ENCODE measurements at places on chromosomes 4 and X. TPM values are rescaled to one million over a fixed set of nuclear protein-coding genes. Genes with fewer than 3 reads are reported as not detected.

DNA sequence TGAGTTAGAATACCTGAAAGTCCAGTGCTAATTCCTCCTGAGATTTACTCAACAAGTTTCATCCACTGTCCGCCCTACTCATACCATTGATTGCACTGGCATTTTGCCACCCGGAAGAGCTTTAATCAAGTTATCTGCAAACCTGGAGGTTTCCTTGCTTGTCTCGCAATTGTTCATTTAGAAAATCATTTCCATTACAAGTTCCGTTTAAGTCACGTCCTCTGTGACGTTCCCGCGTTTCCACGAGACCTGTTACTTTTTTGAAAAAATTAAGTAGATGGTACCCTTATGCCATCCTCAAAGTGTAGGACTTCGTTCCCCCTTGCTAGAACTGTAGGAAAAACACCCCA lies 761 bp upstream of the FRYL start:
- H3K4me1 ChIP-seq: peaks cover 27% of the 10 kb centered on the region
- H3K27me3 ChIP-seq: no peaks in the 10 kb centered on the region
- no peaks in the 10 kb centered on the region for H3K36me3 ChIP-seq

GRCh38 chr4:4421356-4421755 lies 34.5 kb downstream of the NSG1 start:
- no peaks in the 10 kb centered on the region for H3K4me1 ChIP-seq
- DNase-seq: no peak
- no peak overlapping the region for H3K27ac ChIP-seq
- H3K4me3 ChIP-seq: no peak overlapping the region
- H3K36me3 ChIP-seq: peaks cover 50% of the 10 kb centered on the region
- H3K27me3 ChIP-seq: no peaks in the 10 kb centered on the region

DNA sequence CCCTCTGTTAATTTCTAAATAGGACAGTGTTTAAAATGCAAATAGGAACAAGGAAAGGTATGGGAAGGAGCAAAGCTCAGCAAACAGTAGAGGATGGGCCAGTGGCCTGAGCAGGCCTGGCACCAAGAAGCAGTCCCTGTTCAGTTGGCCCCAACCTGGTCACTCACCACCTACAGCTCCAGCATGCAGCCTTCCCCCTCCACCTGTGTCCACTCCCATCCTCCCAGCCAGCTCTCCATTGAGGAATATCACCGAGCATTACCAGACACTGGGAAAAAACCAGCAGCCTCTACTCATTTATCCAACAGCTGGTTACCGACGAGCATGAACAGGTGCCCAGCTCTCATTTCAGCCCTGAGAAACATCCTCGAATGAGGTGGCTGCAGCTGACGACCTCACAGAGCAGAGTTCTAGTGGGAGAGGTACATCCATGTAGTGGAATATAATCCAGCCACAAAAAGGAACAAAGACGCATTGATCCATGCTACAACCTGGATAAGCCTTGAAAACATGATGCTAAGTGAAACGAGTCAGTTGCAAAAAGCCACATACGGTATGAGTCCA lies 25.6 kb downstream of the CD99L2 start:
- no peak overlapping the region for H3K4me3 ChIP-seq
- DNase-seq: no peak
- H3K27me3 ChIP-seq: no peaks in the 10 kb centered on the region
- H3K27ac ChIP-seq: peak overlapping the region; percentile 70
- H3K4me1 ChIP-seq: peaks cover 31% of the 10 kb centered on the region

DNA sequence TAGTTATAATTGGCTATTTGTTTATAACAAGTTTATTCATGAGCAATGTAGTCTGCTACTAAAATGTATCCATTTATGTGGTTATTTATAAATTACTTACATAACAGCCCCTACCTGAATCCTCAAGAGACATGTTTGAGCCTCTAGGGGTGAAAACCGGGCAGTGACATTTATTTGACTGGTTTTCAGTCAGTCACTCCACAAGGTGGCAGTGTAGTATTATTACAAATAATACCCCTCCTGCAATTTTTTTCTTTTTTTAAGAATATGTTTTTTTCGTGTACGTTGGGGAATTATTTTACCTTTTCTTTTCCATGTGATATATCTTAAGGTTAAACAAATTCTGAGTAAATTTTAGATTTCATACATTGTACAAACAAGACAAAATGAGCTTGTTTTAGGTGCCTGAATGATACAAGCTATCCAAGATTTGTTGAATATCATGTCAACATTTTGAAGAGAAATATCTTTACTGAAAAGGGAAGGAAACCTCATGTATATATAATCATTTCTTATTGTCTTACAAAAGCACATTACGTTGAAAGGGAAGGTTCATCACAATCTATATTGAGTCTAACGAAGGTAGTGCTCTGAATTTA lies 598.7 kb upstream of the TECRL start:
- no peaks in the 10 kb centered on the region for H3K36me3 ChIP-seq
- H3K27me3 ChIP-seq: no peaks in the 10 kb centered on the region
- no peak for DNase-seq
- no peak overlapping the region for H3K27ac ChIP-seq
- H3K4me1 ChIP-seq: no peaks in the 10 kb centered on the region

GRCh38 chrX:73262991-73263390 lies 48.3 kb upstream of the NAP1L2 start:
- H3K4me3 ChIP-seq: no peak overlapping the region
- no peaks in the 10 kb centered on the region for H3K4me1 ChIP-seq
- no peaks in the 10 kb centered on the region for H3K27me3 ChIP-seq
- no peak for DNase-seq
- no peaks in the 10 kb centered on the region for H3K36me3 ChIP-seq

GRCh38 chr4:143202824-143203223 lies 18.1 kb downstream of the USP38 start:
- H3K4me3 ChIP-seq: no peak overlapping the region
- H3K27me3 ChIP-seq: no peaks in the 10 kb centered on the region
- peaks cover 56% of the 10 kb centered on the region for H3K36me3 ChIP-seq

DNA sequence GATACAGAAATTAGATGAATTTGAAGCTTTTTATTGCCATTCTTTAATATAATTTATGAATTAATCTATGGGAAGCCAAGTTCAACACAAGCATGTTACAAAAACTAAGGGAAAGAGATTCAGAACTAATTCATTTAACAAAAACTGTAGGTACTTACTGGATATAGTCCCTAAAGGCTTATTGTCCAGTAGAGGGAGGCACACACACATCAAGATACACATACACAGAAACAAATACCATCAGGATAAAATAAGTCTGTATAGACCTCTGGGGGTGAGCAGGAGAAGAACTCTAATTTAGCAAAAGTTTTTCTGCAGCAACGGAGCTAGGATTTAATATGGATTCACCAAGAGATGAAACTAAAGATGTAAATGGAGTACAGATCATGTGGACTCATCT lies 83.0 kb upstream of the IL13RA1 start:
- H3K27ac ChIP-seq: no peak overlapping the region
- no peak for DNase-seq
- no peaks in the 10 kb centered on the region for H3K27me3 ChIP-seq
- H3K4me1 ChIP-seq: no peaks in the 10 kb centered on the region
- H3K4me3 ChIP-seq: no peak overlapping the region

DNA sequence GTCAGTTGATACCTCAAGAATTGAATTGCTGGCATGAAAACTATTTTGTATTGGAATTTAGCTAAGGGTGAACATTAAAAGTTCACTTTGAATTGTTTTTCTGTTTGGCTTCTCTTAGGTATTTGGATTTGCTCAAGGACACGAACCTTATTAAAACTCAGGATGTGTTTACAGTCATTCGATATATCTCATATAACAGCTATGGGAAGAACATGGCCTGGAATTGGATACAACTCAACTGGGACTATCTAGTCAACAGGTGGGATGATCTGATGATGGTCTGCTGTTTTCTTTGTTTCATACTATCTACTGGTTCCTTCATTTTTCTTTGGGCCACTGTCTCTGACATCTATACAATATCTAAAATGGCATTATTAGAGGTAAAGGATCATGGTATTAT lies 69.7 kb downstream of the PITX2 start:
- no peak for DNase-seq
- H3K27ac ChIP-seq: no peak overlapping the region
- H3K36me3 ChIP-seq: no peaks in the 10 kb centered on the region
- H3K27me3 ChIP-seq: no peaks in the 10 kb centered on the region
- no peaks in the 10 kb centered on the region for H3K4me1 ChIP-seq

DNA sequence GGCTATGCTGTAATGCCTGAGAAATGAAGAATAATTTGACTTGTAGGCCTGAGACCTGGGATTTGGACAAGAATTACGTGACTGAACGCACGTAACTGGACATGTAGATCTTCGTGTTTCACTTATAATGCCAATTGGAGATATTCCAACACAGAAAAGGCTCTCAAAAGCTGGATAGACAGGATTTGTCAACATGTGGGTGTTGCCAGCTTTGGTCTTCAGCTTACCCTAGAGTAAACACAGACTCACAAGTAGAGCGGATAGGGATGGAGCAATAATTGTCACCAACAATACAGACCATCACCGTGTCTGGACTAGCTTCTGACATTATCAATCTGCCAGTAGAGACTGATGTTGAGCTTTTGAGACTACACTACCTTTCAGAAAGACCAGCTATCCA lies 1511.0 kb upstream of the ADGRL3 start:
- no peaks in the 10 kb centered on the region for H3K36me3 ChIP-seq
- H3K27ac ChIP-seq: no peak overlapping the region
- no peaks in the 10 kb centered on the region for H3K27me3 ChIP-seq

DNA sequence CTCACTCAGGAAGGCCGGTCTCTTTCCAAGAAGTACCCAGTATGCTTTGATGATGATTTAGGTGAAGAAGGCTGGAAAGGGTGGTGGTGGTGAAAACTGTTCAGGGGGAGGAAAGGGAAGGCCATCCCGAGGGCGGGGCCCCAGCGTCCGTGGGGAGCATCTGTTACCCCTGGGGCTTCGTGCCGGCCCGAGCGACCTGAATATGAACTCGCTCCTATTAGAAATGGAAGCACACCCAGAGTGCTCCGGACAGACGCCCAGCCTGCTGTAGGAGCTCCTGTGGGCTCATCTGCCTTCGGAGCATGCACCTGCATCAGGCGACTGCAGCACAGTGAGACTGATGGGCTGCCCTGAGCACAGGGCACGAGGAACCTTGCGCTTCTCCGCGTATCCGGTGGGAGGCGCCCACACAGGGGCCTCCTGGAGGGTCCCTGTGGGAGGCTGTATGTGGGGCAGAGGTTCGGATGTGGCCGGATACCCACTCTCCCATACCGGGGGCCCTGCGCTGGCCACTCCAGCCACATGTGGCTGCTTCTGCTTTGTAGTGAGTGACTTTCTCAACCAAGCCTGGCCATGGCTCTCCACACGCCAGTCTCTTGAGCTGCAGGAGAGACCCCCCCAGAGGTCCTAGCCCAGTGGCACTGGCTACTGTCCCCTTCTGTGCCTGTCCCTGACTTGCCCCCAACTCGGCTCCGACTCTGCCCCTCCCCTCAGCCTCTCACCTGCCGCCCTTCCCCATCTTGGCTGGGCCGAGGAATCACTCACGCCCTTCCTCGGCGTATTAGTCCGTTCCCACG lies 36.7 kb downstream of the FGFRL1 start:
- no peak overlapping the region for H3K4me3 ChIP-seq
- no peaks in the 10 kb centered on the region for H3K36me3 ChIP-seq
- no peaks in the 10 kb centered on the region for H3K27me3 ChIP-seq
- H3K27ac ChIP-seq: no peak overlapping the region
- no peaks in the 10 kb centered on the region for H3K4me1 ChIP-seq

DNA sequence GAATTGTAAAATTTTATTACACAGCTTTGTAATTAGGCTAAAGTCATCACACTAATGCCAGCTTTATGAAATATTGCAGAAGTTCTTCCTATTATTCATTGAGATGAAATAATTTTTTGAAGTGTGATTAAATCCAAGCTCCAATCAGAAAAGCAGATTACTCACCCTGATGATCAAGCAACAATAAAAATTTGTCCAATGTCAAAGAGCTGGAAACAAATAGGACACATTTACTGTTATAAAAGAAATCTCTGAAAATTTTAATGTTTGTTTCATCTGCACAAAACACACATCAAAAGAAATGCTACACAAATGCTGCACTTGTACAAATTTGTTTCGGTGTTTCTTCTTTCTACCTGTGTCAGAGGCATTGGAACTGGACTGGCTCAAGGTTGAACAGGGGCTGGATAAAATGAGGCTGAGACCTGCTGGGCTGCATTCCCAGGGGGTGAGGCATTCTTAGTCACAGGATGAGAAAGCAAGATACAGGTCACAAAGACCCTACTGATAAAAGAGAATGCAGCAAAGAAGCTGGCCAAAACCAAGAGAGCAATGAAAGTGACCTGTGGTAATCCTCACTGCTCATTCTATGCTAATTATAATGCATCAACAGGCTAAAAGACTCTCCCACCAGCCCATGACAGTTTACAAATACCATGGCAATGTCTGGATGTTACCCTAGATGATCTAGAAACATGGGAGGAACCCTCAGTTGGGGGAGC lies 78.3 kb downstream of the GASK1B start:
- no peaks in the 10 kb centered on the region for H3K27me3 ChIP-seq
- peak overlapping the region; percentile 15 for H3K27ac ChIP-seq
- H3K36me3 ChIP-seq: no peaks in the 10 kb centered on the region
- no peak for DNase-seq

- DNase-seq: no peak
- H3K36me3 ChIP-seq: no peaks in the 10 kb centered on the region
- no peaks in the 10 kb centered on the region for H3K4me1 ChIP-seq
- no peak overlapping the region for H3K27ac ChIP-seq
- no peak overlapping the region for H3K4me3 ChIP-seq
These were observed 831.7 kb upstream of the POU3F4 start for GRCh38 chrX:82676386-82676785.

DNA sequence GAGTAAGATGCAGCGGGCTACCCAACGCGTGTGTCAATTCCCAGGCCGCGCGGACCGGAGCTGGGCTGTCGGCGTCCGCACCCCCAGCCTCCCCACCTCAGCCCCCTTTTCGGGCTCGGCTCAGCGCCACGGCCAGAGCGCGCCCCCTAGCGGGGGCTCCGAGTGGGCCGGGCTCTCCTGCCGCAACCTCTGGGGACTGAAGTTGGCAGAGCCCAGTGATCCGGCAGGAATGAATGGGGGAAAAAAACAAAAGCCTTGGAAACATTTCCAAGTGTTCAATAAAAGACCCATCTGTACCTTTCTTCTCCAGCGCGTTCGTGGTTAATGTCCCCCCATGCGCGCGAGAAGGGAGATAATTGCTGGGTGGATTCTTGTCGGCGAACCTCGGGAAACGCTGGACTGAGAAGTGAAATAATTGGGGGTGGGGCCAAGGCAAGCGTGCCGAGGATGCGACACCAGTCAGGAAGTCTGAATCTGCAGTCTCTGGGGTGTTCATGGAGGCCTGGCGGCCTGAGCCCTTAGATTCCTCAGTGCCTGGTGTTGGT lies 5.2 kb upstream of the ARX start:
- H3K27ac ChIP-seq: no peak overlapping the region
- no peaks in the 10 kb centered on the region for H3K4me1 ChIP-seq
- H3K4me3 ChIP-seq: no peak overlapping the region
- DNase-seq: no peak
- no peaks in the 10 kb centered on the region for H3K36me3 ChIP-seq

The IL21 gene
- total RNA-seq: not detected

The RBMXL3 gene
- total RNA-seq: not detected

The ACE2 gene
- total RNA-seq: 26.1 TPM

The SLC6A14 gene
- not detected for total RNA-seq

The PF4V1 gene
- not detected for total RNA-seq

The PLK4 gene
- not detected for total RNA-seq

The C4orf50 gene
- total RNA-seq: not detected

The SRPX gene
- total RNA-seq: 81.8 TPM

The RHOXF1 gene
- total RNA-seq: not detected

The KANTR gene
- total RNA-seq: 3.3 TPM

The SSX2B gene
- total RNA-seq: not detected

The MMGT1 gene
- total RNA-seq: 27.6 TPM
